ENCODE measurements at places on chromosomes 1 and 21.

GRCh38 chr21:32424674-32425073, 12.2 kb downstream of the EVA1C start:
- no peak for DNase-seq

DNA sequence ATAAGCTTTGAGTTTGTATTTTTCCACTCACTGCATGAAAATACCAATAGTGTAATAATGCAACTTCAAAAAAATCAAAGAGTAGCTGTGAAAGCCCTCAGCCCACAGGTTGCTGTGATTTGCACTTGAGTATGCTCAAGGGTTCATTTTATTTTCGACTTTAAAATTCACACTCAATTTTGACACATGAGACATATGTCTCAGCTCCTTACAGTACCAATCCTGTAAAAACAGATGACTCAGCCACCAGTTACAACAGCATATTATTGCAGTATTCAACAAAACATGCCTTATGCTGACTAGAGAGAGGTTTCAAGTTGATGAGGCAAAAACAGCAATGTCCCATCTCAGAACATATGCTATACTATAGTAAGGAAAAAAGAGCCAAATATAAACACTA, 66.1 kb downstream of the CYYR1 start:
- DNase-seq: no peak

DNA sequence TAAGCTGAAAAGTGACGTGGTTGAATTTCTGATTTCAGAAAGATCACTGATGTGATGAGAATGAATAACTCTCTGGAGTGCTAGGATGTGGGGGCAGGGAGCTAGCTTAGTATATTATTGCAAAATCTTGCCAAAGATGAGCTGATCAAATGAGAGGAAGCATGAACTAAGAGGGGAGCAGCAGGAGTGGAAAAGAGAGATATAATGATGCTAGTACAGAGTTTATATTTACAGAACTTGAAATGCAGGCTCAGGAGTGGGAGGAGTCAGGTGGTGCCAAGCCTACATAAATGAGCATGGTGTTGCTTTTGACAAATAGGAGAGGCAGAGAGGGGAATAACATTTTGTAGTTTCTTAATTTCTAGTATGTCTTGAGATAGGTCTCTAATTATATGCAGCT, 38.1 kb upstream of the NBL1 start:
- no peak for DNase-seq

DNA sequence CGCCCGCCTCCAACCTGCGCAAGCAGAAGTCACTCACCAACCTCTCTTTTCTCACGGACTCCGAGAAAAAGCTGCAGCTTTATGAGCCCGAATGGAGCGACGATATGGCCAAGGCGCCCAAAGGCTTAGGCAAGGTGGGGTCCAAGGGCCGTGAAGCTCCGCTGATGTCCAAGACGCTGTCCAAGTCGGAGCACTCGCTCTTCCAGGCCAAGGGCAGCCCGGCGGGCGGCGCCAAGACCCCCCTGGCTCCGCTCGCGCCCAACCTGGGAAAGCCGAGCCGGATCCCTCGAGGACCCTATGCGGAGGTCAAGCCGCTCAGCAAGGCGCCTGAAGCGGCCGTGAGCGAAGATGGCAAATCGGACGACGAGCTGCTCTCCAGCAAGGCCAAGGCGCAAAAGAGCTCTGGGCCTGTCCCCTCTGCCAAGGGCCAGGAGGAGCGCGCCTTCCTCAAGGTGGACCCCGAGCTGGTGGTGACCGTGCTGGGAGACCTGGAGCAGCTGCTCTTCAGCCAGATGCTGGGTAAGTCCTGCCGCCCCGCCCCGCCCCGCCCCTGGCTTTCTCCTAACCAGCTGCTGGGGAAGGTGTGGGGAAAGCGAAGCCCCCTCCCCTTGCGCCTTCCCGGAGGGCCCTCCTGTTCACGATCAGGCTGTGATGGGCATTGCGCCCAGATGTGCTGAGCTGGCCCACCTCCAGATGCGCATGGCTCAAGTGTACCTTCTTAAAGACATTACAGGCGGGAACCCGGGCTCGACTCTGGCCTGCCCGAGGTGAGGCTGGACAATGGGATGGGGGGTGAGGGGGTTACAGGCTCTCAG, 110.2 kb downstream of the NAV1 start:
- peak; percentile 14 for DNase-seq

DNA sequence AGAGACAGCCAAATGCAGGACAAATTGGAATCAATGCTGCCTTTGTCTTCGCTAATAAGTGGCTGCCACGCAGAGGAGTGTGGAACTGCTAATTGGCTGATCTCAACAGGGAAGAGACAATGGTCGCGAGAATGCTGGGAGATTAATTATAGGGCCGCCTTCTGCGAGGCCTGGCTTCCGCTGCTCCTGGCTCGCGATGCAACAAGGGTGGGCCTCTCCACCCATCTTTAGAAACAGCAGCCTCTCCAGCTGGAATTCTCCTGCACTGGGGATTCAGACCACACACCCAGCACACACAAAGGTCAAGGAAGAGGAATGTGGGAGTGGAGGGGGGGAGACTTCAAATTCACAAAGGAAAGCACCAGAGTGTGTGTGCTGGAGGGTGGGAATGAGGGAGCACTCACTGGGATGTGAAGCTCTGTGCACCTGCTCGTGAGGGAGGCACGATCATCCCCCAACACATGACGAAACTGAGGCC, 200.7 kb upstream of the GRIK3 start:
- peak; percentile 55 for DNase-seq

DNA sequence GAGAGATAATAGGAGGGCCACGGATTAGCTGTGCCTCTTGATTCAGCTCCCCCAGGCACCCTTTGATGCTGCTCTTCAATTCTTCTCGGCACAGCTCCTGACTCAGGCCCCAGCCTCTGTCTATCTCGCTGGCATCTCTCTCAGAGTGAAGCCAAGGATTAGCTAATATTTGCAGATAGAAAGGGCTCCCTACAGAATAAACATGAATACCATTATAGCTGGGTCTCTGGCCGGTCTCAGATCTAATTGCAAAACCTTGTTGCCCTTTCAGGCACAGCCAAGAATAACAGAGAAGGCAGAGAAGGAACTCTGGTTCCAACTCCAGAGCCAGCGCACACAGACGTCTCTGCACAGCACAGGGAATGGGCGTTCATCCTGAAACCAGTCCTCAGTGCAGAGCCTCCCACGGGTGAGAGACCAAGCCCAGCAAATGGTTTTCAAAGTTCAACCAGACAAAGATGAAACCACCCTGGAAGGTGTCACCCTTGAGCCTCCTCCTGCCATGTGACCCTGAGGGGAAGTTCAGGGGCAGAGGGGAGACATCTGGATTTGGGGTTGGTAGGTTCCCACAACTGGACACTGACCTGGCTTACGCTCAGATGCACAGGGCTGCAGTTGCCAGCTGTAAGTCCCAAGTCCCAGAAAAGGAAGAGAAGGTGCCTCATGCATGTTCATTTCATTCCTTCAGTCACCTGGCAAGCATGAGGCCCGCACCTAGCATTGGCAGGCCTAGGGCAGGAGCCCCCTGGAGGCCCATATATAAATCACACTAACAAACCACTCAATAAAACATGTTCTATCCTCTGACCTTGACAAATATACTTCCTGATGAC, 394.0 kb downstream of the NPHP4 start:
- DNase-seq: no peak

DNA sequence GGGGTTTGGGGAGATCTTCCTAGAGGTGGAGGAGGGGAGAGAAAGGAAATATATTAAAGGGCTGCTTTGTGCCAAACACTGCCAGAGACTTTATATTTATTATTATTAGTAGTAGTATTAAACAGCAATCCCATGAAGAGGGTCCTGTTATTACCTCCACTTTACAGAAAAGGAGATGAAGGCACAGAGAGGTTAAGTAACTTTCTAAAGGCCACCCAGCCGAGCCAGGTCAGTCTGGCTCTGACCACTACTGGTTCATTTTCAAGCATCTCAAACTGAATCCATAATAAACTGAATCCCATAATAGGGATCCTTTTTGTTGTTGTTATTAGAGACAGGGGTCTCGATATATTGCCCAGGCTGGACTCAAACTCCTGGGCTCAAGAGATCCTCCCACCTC, 12.6 kb downstream of the NCMAP start:
- no peak for DNase-seq

- no peak for DNase-seq
These were observed 83.0 kb upstream of the AK4 start for GRCh38 chr1:65064981-65065380.

- DNase-seq: no peak
These were observed 76.4 kb downstream of the FOXD2 start for GRCh38 chr1:47514229-47514628.

DNA sequence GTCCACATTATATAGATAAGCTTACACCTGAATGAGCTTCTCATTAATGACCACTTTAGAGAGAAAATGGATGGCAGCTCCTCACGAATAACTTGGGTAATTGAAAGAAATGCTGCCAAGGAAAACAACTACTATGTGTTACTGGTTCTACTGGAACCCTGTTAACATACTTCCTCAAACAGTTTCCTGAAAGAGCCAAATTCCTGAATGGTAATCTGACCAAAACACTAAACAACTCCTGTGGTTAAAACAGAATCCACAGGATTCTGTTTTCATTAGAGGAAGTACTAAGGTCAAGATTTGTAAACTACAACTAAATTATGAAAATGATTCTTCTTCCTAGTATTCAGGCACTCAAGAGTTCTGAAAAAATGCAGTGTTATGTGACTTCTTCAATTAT, 107.2 kb downstream of the DNM3 start:
- DNase-seq: no peak

- DNase-seq: no peak
These were observed 2.5 kb upstream of the TSPEAR start for GRCh38 chr21:44713846-44714245.

DNA sequence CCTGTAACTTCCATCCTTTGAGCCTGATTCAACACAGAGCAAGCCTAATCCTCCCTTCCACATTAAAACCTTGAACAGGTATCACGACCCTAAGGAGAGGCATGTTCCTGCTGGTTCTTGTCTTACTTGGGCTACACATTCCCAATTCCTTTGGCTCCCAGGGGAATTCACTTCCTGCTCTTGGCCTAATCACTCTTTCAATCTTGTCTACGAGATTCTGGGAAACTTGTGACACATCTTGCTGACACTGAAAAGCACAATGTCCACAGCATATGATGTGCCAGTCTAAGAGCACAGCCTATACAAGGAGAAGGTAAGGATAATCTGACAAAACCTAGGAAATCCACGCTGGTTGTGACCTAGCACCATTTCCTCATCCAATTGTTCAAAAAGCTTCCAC, 163.9 kb downstream of the GABPA start:
- DNase-seq: no peak

DNA sequence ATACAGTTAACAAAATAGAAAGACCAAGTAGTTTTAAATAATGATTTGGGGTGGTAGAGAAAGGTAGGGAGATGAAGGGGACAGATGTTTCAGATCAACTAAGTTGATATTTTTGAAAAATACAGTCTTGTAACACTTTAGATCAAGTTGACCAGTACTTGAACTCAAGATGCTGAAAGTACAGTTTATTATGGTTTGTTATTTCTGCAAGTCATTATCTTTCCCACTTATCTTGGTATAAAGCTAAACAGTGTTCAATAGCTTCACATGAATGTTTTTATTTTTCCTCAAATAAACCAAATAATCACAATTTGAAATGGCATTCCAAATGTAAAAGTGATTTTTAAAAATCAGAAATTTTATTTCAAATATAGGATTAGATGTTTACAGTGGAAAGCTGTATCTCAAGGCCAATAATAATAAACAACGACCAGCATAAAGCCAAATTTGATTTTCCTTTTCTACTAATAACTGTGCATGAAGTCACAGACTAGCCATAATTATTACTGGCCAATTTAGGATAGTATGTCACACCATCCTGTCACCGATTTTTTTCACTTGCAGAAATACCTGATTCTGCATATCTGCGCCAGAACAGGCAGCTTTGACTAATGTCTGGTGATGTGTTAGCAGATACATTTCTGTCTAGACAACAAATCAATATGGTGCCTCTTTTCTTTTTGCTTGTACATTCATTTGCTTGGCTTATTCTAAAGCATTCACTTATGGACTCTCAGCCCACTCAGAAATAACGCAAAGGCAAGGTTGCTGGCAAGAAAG, 320.2 kb downstream of the TM2D1 start:
- DNase-seq: no peak

- no peak for DNase-seq
These were observed 1.7 kb downstream of the KRTAP10-3 start for GRCh38 chr21:44556879-44557278.

- no peak for DNase-seq
These were observed 60.5 kb downstream of the ZSCAN20 start for GRCh38 chr1:33532936-33533335.

GRCh38 chr1:210321552-210321951, 7.2 kb upstream of the HHAT start:
- DNase-seq: no peak

DNA sequence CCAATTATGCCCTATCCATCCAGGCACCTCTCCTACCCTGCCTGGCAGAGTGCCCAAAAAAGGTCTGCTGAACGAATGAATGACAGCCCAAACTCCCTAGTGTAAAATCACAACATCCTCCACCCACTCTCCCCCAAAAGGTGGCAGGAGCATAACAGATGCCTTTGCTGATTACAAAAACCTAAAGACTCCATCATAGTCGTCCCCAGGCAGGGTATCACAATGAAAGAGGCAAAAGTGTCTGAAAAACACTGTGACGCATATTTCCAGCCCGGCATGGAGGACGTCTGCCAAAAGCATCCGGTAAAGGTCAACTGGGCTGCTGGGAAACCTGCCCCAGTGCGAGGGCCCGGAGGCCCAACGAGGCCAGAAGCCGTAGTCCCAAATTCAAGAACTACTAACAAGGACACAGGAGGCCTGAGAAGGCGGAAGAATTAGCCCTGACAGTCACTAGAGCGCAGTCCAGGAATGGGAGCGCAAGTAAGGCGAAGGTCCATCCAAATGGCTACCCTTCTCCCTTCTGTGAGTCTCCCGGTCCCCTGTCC, 576 bp downstream of the SMIM12 start:
- DNase-seq: no peak

GRCh38 chr1:84780000-84780716, 89.9 kb upstream of the SSX2IP start:
- no peak for DNase-seq

- DNase-seq: no peak
These were observed 11.0 kb downstream of the GADD45A start for GRCh38 chr1:67695963-67696362.

GRCh38 chr1:107835151-107835670, 129.8 kb downstream of the VAV3 start:
- no peak for DNase-seq

GRCh38 chr1:30536530-30536929, 186.9 kb downstream of the MATN1 start:
- DNase-seq: no peak

GRCh38 chr1:7669559-7670311, 101.4 kb upstream of the VAMP3 start:
- peak; percentile 84 for DNase-seq

GRCh38 chr1:90558754-90559378, 158.2 kb downstream of the BARHL2 start:
- DNase-seq: no peak

DNA sequence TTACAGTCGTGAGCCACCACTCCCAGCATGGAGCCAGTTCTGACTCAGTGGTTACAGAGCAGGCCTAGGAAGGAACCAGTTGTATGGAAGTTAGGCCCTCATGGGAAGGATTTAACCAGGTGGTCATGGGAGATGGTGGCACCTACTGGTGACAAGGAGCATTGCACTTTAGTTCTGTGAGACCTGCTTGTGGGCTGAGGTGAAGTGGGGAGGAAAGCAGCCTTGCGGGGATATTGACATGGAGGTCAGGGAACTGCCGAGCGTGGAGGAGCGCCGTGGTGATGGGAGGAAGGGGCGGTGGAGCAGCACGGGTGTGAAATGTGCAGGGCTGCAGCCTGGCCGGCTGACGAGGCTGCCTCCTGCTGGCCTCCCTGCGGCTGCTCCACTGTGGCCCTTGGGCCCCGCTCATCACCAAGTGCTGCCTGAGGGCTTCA, 100.4 kb downstream of the GALNT2 start:
- DNase-seq: peak; percentile 39

All from NCI-H2227 treated with DMSO at 0.1 percent for 48 hours (cell line).